ENCODE measurements at places on chromosomes 1 and 21.

GRCh38 chr1:204194771-204195170 is 1.5 kb downstream of the KISS1 start:
- no peak for DNase-seq

- DNase-seq, result no peak
Measured at GRCh38 chr1:239912471-239912870, 179.2 kb upstream of the FMN2 start.

- DNase-seq, result no peak
Measured at GRCh38 chr1:43666608-43667007, 16.7 kb downstream of the KDM4A start.

- DNase-seq, result no peak
Measured at GRCh38 chr21:41640748-41641509, 125.9 kb downstream of the RIPK4 start.

DNA sequence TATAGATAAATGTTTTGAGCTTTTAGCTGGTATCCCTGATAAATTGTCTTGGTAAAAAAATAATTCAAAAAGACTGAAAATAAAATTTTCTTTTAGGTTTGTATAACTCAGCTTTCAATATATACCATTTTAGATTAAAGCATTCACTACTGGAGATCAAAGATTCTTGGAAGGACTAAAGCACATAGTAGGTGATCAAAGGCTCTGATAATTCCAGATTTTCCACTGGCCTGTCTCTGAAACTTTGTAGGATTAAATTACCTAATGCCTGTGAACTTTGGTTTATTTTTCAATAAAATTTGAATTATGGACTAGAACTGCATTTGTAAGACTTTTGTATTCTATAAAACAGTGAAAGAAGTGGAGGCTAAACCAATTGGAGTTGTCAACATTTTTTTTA is 1.2 kb upstream of the RGS18 start:
- no peak for DNase-seq

DNA sequence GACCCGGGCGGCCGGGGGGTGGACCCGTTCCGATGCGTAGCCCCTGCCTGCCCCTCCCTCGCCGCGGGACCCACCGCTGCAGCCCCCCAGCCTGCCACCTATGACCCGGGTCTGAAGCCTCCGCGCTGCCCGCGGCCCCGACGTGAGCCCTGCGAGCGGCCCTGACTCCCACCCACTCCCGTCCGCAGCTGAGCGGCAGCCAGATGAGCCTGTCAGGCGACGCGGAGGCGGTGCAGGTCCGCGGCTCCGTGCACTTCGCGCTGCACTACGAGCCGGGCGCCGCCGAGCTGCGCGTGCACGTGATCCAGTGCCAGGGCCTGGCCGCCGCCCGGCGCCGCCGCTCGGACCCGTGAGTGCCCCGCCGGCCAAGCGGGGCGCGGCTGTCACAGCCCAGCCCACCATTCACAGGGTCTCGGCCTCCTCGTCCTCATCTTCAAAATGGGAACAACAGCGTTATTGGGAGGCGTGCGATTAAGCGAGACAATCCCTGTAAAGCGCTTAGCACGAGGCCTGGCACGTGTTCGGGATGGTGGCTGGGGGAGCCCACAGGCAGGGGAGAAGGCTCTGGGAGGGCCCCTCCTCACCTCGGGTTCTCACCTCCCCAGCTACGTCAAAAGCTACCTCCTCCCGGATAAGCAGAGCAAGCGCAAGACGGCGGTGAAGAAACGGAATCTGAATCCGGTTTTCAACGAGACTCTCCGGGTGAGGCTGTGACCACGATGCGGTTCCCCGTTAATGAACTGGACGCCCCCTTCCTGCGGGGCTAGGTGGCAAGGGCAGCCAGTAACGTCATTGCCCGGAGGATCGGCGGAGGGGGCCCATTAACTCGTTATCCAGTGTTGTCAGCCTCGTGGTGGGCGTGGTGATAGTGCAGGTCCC is 8.2 kb downstream of the SYTL1 start:
- DNase-seq, result no peak

DNA sequence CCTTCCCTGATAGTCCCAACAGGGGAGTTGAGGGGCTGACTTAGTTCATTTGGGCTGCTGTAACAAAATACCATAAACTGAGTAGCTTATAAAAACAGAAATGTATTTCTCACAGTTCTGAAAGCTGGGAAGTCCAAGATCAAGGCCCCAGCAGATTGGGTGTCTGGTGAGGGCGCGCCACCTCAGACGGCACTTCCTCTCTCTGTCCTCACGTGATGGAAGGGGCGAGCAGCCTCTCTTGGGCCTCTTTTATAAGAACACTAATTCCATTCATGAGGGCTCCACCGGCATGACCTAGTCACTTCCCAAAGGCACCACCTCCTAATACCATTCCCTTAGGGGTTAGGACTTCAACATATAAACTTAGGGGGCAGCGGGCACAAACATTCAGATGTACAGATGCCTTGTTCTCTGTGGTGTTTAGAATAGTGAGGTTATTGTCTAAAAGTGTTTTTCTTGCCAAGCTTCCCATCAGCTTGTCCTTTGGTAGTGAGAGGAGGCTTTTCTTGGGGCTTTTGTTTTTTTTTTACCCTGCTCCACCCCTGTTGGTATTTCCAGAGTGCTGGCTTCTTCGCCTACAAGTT is 20.3 kb downstream of the NIPAL3 start:
- DNase-seq, result no peak

- no peak for DNase-seq
Measured at GRCh38 chr1:154408174-154408777, 3.1 kb downstream of the IL6R start.

GRCh38 chr1:227883073-227883520 is 64.6 kb downstream of the WNT9A start:
- DNase-seq, result no peak

DNA sequence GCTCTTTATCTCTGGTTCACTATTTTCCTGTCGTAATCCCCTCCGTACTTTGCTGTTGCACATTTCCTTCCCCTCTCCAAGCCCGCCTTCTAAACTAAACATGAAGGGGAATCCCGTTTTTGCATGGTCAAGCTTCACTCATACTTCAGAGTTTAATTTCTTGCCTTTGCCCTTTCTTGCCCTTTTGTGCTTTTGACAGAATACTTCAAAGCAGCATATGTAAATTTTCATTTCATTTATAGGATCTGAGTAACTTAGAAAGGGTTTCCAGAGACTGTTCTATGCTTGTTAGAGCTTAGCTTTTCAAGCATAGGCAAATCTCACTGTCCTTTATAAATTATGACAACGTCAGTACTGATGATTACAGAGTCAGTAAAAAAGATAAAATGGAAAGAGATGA is 27.7 kb downstream of the SPATA45 start:
- no peak for DNase-seq

GRCh38 chr1:204854286-204854685 is 16.4 kb upstream of the NFASC start:
- no peak for DNase-seq

- no peak for DNase-seq
Measured at GRCh38 chr1:69196071-69196470, 371.7 kb upstream of the LRRC7 start.

DNA sequence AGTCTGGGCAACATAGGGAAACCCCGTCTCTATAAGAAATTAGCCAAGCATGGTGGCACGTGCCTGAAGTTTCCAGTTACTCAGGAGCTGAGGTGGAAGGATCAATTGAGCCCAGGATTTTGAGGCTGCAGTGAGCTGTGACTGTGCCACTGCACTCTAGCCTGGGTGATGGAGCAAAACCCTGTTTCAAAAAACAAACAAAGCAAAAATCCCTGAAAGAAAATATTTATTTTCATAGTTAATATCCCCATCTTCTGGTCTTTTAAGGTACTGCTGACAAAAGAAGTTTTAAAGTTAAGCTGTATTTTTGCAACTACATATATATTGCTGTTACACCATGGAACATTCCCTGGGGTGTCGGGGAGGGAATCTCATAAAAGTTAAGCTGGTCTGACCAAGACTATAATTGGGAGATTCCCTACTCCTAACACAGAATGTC is 26.0 kb downstream of the VAMP4 start:
- no peak for DNase-seq

GRCh38 chr21:46374761-46375389 is 50.9 kb downstream of the PCNT start:
- DNase-seq, result no peak

DNA sequence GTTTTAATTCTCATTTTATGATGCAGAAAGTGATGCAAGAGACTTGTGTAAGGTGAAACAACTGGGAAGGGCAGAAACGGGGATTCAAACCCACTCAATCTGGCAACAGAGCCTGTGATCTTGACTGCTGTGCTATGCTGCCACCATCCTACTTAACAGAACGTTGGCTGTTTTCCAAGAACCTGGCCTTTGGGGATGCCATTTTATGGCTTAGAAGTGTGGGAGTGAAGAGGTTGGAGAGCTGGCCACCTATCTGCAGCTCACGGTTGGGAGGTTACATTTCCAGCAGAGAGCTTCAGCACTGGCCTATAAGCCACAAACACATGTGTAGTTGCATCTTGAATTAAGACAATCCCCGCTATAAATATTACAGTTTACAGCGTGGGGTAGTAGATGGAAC is 235.3 kb downstream of the PRDM2 start:
- DNase-seq, result no peak

DNA sequence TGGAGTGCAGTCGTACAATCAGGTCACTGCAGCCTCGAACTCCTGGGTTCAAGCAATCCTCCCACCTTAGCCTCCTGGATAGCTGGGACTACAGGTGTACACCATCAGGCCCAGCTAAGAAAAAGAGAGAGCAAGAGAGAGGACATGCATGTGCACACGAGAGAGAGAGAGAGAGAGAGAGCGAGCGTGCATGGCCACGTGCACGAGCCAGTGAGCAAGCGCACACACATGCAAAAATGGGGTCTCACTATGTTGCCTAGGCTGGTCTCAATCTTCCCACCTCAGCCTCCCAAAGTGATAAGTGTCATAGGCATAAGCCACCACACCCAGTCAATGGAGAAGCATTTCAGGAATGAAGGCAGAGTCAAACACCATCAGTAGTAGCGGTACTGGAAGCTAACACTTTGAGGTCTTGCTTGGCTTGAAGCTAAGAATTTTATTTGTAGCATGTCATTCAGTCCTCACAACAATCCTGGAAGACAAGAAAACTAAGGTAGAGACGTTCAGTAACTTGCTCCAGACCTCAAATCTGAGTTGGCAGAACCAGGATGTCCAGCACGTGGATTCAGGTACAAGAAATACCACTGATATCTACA is 14.5 kb downstream of the GNB1 start:
- DNase-seq, result no peak

GRCh38 chr21:33230545-33231324 is 997 bp downstream of the IFNAR2 start:
- DNase-seq, result peak; percentile 36

GRCh38 chr1:62386351-62387121 is 50.3 kb upstream of the USP1 start:
- DNase-seq, result no peak
